ENCODE measurements at places on chromosomes 16 and 17. TPM values are rescaled to one million over a fixed set of nuclear protein-coding genes. Genes with fewer than 3 reads are reported as not detected.

DNA sequence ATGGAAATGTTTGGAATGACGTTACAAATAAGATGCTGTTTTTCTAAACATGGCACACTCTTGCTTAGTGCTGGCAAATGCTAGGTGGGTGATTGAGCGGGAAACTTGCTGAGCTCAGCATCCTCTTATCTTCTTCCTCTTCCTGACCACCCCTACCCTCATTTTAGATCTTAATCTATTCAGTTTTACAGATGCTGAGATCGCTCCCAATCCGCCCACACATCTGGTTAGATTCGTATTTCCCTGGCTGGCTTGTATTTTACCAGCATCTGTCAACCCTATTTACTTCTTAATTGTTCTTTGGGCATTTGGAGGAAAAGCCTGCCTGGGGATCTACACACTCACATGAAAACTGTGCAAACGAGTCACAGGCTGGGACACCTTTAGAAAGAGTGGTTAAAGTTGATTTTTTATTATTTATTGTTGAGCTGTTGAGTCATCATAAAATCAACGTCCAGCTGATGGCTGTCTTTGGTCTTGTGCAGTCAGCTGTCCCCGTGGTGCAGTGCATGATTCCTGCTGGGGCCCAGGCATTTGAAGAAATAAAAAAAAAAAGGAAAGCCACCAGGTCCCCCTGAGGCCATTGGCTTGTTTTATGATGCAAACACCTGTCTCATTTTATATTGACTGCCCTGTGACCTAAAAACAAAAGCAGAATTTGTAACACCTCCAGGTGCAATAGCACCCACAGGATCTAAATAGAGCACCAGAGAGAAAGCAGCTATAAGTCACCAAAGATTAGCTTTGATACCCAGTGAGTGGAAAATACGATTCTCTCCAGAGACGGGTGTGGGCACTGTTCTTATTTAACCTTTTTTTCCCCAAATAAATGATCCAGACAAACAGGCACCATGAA, 258.6 kb downstream of the HS3ST3B1 start:
- DNase-seq = no peak

NDUFAB1 gene
- total RNA-seq = 76.3 TPM

GRCh38 chr17:83187782-83188311, 108.4 kb downstream of the METRNL start:
- no peak for DNase-seq

- no peak for DNase-seq
These were observed 32.4 kb downstream of the CACNG3 start for GRCh38 chr16:24288516-24288915.

DNA sequence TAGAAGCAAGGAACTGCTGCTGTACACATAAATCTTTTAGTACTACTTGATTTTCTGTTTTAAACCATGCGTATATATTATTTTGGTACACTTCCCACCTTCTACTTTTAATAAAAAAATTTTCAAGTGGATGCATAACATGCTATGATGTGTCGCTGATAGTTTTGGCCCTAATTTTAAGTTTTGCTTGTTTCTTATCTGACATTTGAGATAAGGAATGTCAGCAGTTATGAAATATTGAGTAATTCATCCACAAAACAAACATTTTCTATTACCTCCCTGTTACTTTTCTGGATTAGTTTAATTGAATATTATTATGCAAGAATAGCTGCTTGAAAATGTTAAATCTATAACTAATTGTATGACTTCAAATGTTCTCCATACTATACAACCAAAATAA, 35.8 kb downstream of the N4BP1 start:
- DNase-seq = no peak

- no peak for DNase-seq
These were observed 148.7 kb upstream of the NOL11 start for GRCh38 chr17:67569015-67569451.

KRT39 gene
- 0.33 TPM for total RNA-seq

GRCh38 chr16:5533321-5533888, 435.8 kb upstream of the EEF2KMT start:
- no peak for DNase-seq

DNA sequence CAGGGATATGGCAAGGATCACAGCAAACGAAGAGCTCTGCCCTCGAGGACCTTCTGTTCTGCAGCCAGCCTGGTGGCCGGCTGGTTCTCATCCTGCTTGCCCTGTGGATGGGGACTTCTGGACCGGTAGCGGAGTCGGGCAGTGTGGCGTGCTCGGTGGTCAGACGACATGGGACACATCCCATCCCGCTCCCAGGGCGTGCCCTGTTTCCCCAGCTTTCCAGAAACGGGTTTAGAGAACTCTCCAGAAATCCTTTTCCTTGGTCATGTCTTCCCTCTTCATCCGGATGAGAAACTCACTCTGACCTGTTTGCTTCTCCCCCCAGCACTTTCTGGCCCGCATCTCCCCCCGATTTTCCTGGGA, 115.8 kb downstream of the OR1D5 start:
- no peak for DNase-seq

GRCh38 chr17:74840989-74841666, 18.6 kb downstream of the GRIN2C start:
- peak; percentile 27 for DNase-seq

- DNase-seq = peak; percentile 97
These were observed 343.0 kb upstream of the DYNLRB2 start for GRCh38 chr16:80197741-80198201.

MPP2 gene
- total RNA-seq = 1.3 TPM

ZNF646 gene
- 12.3 TPM for total RNA-seq

SCPEP1 gene
- total RNA-seq = 101 TPM

DNA sequence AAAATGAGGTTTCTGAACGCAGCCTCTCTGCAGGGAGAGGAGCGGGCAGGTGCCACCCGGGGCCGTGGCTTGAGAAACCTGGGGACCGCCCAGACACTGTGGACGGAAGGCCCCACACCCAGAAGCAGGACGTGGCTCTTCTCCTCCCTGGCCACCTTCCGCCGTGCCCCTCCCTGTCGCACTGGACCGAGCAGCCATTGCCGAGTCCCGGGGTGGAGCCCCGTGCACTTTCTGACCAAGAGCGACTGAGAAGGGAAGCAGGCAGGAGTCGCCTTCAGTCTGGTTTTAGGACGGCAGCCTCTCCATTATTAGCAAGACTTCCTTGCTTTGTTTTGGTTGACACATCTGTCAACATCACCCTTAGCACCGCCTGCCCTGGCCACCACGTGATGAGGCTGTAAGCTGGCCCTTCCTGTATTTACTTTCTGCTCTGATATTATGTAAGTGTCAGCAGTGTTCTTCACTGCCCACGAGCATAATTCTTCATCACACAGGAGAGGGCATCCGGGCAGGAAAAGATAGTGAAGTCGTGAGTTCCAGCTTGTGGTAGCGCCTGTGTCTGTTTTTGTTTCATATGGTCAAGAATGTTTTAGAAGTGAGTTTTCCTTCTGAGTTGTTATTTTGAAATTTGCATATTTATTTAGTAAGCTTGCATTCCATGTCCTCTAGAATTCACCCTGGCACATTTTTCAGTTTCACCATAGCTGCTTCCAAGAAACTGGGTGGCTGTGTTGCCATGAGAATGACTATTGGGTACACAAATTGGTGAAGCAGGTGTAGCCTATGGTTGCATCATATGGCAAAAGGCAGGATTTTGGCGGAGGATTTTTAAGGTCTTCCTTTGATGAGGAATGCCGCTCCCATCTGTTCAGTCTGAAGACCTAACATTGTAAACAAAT, 1.0 kb downstream of the HERPUD1 start:
- peak; percentile 70 for DNase-seq

HOXB3 gene
- total RNA-seq = 15.7 TPM

DNA sequence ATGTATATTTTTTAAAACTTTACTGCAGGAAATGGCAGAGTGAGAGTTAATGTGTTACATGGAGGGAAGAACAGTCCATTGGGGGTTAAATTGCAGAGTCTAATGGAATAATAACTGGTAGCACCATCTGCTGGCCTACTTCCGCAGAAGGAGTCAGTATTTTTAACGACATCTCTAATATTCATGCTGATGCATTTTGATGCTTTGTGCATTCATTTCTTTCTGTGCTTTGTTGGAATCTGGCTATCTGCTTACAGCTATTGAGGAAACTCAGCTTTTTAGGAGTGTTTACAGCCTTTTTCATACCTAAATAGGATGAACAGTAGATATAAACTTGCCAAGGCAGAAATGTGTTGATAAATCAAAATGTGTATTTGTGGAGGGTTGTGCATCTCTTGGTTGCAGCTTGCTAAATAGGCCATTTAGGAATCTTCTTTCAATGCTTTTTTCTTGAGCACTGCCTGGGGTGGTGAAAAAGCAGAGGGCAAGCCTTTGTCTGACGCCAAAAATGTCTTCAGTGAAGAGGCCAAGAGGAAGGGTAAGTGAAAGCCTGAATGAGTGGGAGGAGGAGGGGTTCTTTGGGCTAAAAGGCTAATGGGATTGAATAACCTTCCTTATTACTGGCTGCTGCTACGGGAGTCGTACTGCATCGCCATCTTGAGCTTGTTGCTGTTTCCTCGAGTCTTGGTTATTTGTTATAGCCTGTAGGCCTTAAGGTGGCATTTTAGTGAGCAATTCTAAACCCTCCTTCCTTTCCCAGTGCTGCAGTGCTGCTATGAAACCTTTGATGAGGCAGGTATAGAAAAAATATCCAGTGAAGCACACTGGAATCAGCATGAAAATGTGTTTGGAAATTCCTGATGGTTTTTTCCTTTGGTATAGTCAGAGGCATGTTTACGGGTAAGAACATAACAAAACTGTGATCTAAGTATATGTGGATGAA, 153.3 kb downstream of the CHD9 start:
- peak; percentile 92 for DNase-seq

GRCh38 chr17:41013181-41013580, 4.3 kb upstream of the KRTAP3-1 start:
- DNase-seq = no peak

SPNS3 gene
- not detected for total RNA-seq

DNA sequence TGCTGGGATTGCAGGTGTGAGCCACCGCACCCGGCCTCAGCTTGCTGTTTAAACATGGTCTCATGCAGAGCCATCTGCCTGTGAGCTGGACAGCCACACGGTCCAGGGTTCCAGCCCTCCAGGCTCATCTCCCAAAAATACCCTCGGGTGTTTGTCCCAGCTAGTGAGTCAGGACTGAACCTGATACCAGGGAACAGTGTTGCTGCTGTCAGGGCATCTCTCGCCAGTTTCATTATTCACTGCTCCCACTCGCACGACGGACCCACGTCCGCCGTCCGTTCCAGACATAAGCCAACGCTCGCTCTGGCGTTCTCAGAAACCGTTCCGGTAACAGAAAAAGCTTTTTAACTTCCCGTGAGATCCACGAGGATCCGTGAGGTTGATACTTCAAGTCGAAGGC, 77.6 kb downstream of the NXN start:
- DNase-seq = no peak

GRCh38 chr16:23148166-23148512, 1.1 kb downstream of the USP31 start:
- DNase-seq = peak; percentile 7

DNA sequence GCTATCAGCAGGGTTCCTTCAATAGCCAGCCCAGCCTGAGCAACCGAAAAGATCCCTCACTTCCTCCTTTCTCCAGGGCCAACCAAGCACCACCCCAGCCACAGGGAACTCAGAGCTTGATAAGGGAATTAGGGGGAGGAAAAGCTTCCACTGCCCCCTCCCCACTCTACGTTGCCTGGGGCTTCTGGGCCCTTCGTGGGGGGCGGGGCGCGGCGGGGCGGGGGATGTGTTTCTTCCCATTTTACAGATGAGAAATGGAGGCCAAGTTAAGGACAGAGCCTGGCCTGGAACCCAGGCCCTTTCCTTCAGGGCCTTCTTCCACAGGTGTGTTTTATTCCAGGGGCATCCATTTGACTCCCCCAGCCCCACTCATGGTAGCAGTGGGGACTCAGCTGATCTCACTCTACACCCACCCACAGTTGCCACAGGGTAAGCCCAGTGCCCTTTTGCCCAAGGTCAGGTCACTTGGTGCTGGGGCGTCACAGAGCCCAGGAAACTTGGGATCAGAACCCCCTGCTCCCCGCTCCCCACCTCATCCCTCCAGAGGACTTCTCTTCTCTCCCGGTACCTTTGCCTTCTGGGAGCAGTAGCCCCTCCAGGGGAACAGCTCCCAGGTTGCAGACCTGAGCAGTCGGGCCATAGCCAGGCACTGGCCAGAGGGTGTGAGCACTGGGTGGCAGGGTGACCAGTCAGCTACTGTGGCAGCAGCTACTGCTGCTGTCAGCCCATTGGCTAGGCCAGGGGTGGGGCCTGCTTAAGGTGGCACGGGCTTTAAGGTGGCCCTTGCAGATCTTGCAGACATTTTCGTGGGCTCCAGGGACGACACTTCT, at the start of gene LDHD:
LDHD (minus strand) TSS at position 700 of the 830 bp plus-strand sequence; CDS start at position 640, 60 bp downstream.
- peak; percentile 62 for DNase-seq

DNA sequence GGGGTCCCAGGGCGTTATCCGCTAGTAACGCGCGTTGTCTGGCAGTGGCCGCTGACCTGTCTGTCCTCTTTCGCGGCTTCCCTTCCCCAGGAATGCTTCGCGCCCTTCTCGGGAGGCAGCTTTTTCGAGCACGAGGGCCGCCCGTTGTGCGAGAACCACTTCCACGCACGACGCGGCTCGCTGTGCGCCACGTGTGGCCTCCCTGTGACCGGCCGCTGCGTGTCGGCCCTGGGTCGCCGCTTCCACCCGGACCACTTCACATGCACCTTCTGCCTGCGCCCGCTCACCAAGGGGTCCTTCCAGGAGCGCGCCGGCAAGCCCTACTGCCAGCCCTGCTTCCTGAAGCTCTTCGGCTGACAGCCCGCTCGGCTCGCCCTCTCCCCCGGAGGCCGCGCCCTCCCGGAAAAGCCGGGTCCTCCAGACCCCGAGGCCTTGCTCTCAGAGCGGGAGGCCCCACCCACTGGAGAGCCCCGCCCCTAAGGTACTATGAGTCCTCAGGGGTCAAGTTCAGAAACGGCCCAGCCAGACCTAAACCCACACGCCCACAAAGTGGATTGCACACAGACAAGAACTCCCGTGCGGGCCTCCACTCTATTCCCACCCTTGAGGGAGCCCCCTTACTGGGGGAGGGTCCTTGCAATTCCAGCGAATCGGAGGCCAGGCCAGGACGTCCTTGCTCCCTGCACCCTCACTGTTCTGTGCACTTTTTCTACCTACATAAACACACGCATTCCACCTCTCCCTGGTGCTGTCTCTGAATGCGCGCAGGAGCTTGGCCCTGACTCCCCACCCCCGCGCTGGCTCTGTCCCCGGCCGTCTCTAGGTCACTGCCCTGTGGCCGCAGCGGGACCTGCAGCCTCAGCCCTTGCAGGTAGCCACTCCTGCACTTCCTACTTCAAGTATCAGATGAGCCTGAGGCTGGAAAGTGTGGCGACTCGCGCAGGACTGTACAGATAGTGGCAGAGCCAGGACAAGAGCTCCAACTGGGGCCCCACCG, 5.4 kb upstream of the SLC5A2 start:
- no peak for DNase-seq

KRT28 gene
- total RNA-seq = not detected

- peak; percentile 90 for DNase-seq
These were observed 14.9 kb downstream of the IGFBP4 start for GRCh38 chr17:40457964-40458791.

GRCh38 chr17:56715613-56716357, 117.9 kb downstream of the C17orf67 start:
- DNase-seq = peak; percentile 61

C17orf67 gene
- total RNA-seq = 1.7 TPM

GRCh38 chr17:32285306-32285705, 19.7 kb downstream of the RHBDL3 start:
- no peak for DNase-seq

Measured in fibroblast of lung (primary cell).